ENCODE measurements at places on chromosomes 3 and 15.

DNA sequence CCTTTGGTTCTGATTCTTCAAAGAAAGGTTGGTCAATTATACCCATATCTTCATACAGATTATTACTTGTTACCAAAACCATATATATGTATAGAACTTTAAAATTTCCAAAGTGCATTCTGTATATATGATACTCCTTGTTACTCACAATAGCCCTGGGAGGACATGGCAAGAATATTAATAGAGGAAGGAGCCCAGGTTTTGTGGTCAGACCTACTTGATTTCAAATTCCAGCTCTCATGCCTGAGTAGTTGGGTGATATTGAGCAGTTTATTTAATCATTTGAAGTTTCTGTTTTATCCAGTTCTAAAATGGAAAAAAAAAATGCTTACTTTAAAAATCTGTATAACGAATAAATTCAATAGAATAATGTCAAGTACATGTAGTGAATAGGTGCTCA lies 2.5 kb downstream of the IL1RAP start:
- no peak for DNase-seq

- peak; percentile 21 for DNase-seq
Measured at GRCh38 chr3:108404368-108404767, 106.0 kb downstream of the MYH15 start.

DNA sequence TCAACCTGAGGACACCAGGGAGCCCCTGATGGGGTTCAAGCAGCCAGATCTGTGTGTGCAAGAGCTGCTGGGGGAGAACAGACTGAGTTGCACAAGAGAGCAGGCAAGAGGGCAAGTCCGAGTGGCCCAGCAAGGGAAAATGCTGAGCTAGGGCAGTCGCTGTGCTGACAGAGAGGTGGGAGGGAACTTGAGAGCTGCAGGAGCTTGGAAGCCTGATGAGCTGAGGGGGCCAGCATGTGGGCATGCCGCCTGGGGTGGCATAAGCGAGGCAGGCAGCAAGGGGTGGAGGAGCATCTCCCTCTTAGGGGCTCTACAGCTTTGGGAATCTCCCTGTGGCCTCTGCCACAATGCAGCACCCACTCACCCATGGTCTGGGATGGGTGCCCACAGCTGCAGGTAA lies 4.7 kb upstream of the CORO2B start:
- no peak for DNase-seq

DNA sequence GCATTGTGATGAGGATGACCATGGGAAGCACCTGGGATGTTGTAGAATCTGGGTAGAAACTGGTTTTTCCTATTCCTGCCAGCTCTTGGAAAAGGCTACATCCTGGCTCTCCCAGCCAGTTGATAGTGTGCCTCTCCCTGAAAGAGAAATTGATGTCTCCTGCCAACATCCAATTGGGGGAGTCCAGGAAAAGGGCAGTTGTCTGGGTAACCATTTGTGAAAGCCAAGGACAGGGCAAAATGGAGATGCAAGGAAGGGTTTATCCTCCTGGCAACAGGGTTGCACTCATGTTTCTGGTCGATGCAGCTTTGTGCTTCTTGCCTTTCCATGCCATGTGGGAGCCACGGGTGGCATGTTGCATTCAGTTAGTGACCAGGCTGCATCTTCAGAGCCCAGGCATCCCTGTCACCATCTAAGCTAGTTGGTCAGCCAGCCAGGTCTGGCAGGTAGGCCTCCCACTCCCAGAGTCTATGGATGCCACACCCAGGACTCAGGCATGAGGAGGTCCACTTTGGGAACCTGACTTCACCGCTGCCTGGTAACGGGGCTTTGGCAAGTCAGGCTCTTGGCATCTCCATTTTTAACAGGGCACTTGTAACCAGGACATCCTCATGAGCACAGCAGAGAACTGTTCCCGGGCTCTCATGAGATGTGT lies 153.5 kb downstream of the DNAJB8 start:
- DNase-seq: no peak

DNA sequence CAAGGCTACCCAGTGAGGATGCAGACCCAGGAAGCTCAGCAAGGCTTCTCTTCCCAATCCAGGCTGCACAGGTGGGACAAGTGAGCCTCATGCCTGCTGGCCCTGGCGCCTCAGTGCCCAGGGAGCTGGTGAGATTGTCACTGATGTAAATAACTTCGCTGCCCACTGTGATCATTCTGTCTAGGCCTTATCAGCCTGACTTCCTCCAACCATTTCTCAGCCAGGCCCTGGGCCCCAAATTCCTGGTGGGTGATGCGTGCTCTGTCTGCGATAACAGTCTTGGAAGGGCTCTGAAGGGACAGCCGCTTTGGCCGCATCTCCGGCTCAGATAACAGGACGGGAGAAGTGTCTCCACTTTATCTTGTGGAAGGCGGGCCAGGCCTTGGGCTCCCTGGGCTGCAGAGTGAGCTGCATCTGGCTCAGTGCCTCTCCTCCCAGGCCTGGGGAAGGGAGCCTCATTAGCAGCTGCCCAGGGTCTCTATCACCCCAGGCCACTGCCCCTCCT lies 2.2 kb upstream of the FBLN2 start:
- DNase-seq: peak; percentile 85

- DNase-seq: no peak
Measured at GRCh38 chr15:46111730-46112129, 476.9 kb downstream of the SQOR start.

GRCh38 chr15:33425142-33425541 lies 114.4 kb downstream of the RYR3 start:
- DNase-seq: no peak

DNA sequence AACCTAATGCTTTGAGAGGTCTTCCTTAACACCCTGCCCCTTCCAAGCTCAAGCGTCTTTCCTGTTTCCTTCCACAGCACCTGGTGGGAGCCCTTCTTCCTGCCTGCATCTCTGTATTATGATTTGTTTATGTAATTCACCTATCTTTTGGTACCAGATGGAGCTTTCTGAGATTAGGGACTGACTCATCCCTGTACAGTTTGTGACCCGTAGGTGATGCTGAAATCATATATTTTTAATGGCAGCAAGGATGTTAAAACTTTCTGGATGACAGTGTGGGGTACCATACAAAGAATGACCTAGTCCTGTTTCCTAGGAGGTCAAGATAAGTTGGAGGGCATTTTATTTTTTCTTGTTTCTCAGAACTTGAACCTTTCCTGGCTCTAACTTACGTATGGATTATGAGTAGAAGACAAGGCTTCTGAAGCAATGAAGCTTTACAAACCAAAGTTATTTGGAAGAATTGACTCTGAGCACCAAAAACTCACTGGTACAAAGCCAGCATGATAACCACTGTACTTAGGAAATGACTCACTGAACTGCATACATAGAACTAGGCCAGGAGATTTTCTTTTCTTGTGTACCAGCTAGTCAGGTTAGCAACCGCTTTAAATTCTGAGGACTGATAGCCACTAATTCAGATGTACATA lies 46.6 kb downstream of the HHLA2 start:
- no peak for DNase-seq

- peak; percentile 0 for DNase-seq
Measured at GRCh38 chr3:96863129-96863740, 48.8 kb downstream of the EPHA6 start.

GRCh38 chr3:172312001-172312400 lies 136.3 kb downstream of the GHSR start:
- no peak for DNase-seq

DNA sequence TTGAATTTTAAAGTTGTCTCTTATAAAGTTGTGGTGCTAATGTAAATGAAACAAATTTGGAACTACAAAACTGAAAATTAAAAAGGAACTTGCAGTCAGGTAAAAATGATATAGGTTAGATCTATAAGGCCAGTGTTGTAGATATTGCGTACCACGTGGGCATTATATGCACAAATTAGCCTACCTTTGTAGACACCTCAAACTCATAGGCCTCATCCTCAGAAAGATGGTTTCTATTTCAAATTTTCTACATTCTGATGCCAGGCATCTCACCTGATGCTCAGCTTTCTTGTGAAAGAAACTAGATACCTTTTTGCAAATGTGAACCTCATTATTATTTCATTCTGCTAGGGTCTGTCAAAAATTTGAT lies 25.6 kb downstream of the TMEM207 start:
- DNase-seq: no peak

- peak; percentile 91 for DNase-seq
Measured at GRCh38 chr15:89068325-89068784, 19.9 kb upstream of the ABHD2 start.

GRCh38 chr3:40741729-40742128 lies 217.0 kb downstream of the ZNF621 start:
- peak; percentile 10 for DNase-seq

DNA sequence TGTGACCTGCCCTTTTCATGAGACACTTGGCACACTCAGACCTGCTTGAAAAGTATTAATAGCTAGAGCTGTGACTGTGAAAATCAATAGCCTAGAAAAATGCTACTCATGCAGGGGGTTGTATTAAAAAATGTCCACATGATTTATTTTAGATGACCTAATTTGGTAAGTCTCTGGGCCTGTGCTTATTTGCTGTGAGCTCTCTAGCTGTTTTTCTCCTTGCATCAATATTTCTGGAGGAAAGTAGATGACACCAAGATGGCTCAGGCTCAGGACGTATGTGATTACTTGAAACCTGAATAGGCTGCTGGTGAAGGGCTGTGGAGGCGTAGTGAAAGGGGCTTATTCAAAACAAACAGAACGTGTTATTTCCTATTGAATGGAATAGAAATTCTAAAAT lies 29.5 kb downstream of the KCNAB1 start:
- no peak for DNase-seq

DNA sequence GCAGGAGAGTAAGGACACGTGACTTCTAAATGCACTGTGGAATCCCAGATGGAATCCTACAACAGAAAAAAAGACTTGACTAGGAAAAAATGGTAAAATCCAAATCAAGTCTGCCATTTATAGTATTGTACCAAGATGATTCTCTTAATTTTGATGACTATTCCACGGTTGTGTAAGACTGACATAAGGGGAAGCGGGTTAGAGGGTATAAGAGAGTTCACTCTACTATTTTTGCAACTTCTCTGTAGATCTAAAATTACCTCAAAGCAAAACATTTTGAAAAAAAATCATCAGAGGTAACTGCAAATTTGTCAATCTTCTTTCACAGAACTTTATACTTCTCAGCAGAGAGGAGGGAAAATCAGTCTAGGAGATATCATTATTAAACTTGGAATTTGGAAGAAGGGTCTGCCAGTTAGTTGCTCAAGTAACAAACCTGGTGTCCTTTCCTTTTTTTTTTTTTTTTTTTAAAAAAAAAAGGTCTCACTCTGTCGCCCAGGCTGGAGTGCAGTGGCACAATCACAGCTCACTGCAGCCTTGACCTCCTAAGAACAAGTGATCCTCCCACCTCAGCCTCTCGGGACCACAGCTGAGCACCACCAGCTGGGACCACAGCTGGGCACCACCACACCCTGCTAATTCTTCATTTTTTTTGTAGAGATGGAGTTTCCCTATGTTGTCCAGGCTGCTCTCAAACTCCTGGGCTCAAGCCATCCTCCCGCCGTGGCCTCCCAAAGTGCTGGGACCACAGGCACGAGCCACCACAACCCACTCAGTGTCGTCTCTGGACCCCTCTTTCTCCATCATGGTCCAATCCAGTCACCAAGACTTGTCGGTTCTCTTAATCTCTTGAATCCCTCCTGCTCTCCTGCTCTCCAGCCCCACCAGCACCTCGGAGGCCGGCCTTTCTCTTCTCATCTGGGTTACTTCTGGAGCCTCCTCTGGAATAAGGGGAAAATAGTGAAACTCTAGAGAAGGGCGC lies 14.9 kb upstream of the HES1 start:
- DNase-seq: no peak

GRCh38 chr15:42141795-42142667 lies 14.4 kb downstream of the PLA2G4F start:
- DNase-seq: no peak

DNA sequence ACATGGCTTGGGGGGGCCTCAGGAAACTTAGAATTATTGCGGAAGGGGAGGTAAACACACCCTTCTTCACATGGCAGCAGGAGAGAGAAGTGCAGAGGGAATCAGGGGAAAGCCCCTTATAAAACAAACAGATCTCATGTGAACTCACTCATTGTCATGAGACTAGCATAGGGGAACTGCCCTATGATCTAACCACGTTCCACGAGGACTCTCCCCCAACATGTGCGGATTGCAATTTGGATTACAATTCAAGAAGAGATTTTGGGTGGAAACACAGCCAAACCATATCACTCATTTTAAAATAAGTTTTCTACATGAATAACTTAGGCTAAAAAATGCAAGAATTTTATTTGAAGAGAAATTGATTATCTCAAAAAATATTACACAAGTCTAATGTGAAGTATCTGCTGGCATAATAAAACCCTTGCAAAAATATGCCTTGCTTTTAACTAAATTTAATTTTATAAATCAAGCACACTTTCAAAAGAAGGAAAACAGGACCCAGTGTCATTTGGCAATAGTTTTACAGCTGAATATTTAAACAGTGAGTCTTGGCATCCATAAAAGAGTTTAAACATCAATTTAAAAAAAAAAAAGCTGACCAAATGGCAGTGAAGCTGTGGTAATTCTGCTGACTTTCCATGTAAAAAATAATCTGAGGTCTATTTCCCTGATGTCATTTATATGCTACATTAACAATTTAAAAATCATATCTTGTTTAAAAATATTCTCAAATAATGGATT lies 1057.2 kb downstream of the NAALADL2 start:
- no peak for DNase-seq

- DNase-seq: no peak
Measured at GRCh38 chr3:61724801-61725200, 163.4 kb downstream of the PTPRG start.

GRCh38 chr3:119588112-119588511 lies 8.8 kb downstream of the ADPRH start:
- DNase-seq: peak; percentile 15

DNA sequence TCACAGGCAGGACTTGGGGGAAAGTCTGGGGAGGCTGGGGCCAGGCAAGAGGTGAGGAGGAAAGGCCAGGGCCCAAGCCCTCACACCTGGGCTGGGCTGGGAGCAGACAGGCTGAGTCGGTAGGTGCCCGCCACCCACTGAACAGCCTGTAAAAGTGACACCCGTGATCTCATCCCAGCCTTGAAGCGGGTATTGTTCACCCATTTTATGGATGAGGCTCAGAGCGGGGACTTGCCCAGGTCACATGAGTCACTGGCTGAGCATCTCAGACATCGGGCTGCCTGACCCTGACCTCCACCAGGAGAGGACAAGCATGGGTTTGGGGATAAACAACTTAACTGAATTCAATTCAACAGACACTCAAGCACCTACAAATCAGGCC lies 52.0 kb upstream of the CTSH start:
- DNase-seq: peak; percentile 55

GRCh38 chr15:54322341-54322740 lies 344.1 kb downstream of the UNC13C start:
- DNase-seq: no peak
